ENCODE measurements at places on chromosomes 3 and 15.

GRCh38 chr15:81398910-81399551 is 25.0 kb upstream of the TMC3 start:
- no peak for DNase-seq

GRCh38 chr3:4897765-4898453 is 81.3 kb upstream of the BHLHE40 start:
- DNase-seq, result no peak

DNA sequence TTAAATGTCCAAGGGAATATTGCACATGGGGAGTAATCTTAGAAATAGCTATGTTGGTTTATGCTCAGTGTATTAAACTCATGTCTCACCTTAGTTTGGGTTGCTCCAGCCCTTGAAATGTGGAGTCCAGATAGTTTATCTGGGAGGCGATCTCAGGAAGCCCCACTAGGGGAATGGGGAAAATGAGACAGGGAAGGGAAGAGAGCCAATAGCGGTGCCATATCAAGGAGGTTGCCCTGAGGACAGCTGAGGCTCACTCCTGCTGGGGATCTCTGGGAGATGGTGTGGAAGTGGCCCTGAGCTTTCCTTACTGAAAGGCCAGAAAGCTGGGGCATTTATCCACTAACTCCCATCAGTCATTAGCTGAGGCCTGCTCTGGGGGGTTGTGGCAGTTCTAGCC is 43.3 kb upstream of the POLR2M start:
- no peak for DNase-seq

DNA sequence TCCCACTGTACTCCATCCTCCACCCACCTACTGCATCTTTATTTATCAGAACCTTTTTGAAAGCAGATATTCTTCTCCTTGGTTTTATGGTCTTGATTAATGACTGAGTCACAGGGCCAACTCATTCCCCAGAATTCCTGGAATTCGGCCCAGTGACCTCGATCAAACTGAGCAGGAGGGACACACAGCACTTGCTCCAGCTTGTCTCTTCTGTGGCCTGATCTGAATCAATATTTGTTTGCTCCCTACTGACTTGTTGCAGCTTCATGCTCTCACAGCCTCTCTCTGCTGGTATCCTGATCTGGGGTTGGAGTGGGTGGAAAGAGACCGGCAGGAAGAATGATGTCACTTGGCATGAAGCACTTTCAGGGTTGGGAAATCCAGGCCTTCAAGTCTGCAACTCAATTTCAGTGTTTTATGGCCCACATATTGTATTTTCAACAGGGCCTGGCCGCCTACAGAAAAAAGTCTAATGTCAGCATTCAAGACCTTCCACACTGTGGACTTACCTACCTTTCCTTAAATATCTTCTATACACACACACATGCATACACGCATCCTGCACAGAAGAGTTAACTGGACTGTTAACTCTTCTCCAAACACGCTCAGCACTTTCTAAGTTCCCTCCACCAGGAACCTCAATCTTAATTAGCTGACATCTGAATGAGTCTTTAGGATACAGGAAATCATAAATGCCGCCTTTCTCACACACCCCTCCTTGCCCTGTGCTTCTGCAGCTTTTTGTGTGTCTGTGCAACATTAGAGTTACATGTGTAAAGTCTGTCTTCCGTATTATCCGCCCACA is 4.6 kb downstream of the ANXA2 start:
- DNase-seq, result no peak

DNA sequence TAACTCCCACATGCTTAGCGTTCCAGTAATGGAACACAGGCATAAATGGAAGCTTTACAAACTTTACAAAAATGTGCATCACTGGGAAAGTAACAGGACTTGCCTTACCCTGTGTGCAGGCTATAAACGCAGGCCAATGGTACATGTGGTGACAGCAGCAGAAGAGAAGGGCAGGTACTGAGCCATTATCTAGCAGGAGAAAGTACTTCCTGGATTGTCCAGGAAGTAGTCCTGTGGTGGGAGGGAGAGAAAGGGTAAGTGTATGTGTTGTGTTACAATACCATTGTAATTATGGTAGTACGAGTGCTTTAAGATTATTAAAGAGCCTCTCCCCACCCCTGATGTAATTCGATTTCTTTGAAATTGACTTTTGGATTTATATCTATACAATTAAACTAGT is 5.3 kb downstream of the ATP1B3 start:
- no peak for DNase-seq

- no peak for DNase-seq
These were observed 169.9 kb upstream of the TSC22D2 start for GRCh38 chr3:150238048-150238802.

- no peak for DNase-seq
These were observed 78.5 kb downstream of the TRANK1 start for GRCh38 chr3:36866368-36866767.

GRCh38 chr3:21835264-21835663 is 84.3 kb upstream of the ZNF385D start:
- DNase-seq, result no peak

DNA sequence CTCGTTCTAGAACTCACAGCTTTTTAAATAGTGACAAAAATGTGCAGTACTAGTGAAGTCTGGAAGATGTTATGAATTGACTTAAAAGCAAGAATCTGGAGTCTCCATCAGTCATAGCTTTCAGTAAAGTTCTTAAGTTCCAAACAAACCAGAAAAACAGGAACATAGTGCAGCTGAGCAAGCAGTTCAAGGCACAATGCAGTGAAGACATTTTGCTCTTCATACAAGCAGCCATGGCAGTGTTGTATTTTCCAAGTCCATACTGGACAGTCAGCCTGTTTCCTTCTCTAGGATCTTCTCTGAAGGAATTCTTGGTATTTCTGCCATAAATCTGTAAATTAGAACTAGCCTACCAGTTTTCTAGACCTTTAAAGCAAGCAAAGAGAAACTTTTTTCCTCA is 90.5 kb downstream of the LRRC28 start:
- no peak for DNase-seq

GRCh38 chr15:42819786-42820185 is 82.9 kb upstream of the CDAN1 start:
- no peak for DNase-seq

GRCh38 chr3:197881270-197881969 is 68.6 kb upstream of the RPL35A start:
- DNase-seq, result no peak

- no peak for DNase-seq
These were observed at the start of gene HRH1 for GRCh38 chr3:11154036-11154952. HRH1 (plus strand) TSS chr3:11154493; CDS start chr3:11259038, 104,545 bp downstream.

GRCh38 chr3:111725706-111726105 is 130.6 kb upstream of the ZBED2 start:
- no peak for DNase-seq

DNA sequence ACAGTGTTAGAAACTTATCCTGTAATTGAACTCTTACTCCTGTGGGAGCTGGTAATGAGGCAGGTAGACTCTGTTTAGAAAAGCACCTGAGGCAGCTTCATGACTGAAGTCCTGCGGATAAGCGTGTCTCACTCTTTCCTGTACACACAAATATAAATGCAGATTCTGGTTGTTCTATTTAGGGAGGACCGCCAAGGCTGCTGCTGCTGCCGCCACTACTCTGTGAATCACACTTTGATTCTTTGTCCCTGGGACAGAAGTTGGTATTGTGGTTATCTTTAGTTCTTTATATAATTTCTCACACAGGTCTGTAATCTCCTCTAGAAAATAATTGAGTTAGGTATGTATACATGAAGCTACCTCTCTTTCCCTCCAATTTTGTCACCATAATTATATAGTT is 3.6 kb downstream of the LSAMP start:
- DNase-seq, result no peak

DNA sequence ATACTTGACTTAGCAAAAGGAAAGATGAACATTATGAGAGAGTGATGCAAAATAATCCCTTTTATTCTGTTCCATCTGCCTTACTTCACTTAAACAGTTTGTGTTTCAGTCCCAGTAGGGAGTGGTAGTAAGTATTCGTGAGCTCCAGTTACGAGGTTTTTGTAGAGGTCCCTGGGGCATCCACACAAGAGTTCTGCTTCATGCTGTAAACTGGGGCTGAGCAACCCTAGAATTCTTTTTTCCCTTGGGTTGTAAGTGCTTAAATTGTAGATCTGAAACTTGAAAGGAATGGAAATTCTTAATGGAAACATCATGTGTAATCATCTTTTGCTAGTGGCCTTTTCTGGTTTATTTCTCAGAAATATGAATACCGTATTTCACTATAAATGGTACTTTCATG is 79.5 kb downstream of the SEMA6D start:
- no peak for DNase-seq

- DNase-seq, result no peak
These were observed 17.8 kb upstream of the MUC13 start for GRCh38 chr3:124952282-124952855.

GRCh38 chr3:71016178-71016845 is 567.2 kb downstream of the FOXP1 start:
- DNase-seq, result no peak

- no peak for DNase-seq
These were observed 17.8 kb upstream of the ERICH6 start for GRCh38 chr3:150721285-150722130.

GRCh38 chr15:72368325-72368724 is 7.5 kb downstream of the HEXA start:
- no peak for DNase-seq

GRCh38 chr15:59205839-59206622 is 612 bp upstream of the LDHAL6B start:
- DNase-seq, result no peak

DNA sequence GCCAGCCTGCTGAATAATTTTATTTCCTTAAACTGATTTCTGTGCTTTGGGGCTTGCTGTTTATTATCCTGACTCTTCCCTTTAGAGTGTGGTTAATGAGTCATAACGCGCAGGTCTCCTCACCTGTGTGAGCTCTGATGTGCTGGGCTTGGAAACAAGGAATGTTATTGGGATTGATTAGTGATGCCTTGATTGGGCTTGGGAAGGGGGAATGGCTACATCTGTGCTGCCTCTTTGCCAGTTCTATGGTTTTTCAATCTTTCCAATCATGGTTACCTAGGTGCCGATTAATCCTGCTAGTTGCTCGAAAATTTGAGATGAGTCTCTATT is 161.0 kb downstream of the THSD4 start:
- no peak for DNase-seq

DNA sequence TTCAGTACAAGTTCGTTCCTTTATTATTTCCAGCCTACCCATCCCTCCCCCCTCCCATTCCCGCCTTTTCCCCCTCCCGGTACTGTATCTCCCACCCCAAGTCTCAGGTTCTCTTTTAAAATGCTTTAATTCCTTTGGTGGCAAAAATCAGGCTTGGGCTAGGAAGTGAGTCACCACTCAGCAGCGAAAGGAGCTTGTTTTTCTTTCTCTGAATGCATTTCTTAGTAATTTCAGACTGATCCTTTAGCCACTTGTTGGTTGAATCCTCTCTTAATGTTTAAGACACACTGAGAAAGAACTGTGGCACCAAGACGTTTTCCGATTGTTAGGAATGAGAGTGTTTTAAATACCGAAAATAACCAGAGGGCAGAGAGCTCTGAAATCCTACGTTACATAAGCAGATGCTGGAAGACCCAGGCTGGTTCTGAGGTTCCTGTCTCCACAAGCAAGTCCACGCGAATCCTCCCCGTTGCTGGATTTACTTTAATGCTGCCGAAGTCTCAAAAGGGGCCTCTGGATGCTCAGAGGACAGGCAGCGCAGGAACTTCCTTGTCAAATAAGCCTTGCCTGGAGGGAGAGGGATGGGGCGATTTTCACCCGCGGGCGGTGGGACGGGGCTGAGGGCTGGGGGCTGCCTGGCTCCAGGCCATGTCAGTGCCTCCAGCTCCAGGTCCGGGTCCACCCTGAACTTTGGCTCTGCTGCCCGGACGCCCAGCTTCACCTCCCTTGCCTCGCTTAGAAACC is 854 bp upstream of the COL8A1 start:
- DNase-seq, result no peak

GRCh38 chr15:46654993-46655392 is 1020.2 kb downstream of the SQOR start:
- no peak for DNase-seq

DNA sequence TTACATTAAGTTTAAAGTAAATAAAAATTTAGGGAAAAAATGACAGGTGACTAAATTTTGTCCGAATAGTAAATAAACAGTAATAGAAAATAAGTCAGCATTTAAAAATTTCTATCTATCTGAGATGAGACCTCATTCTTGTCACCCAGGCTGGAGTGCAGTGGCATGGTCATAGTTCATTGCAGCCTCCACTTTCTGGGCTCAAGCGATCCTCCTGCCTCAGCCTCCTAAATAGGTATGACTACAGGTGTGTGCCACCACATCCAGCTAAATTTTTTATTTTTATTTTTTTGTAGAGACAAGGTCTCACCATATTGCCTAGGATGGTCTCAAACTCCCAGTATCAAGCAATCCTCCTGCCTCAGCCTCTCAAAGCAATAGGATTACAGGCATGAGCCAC is 7.8 kb downstream of the KPNA4 start:
- DNase-seq, result no peak

DNA sequence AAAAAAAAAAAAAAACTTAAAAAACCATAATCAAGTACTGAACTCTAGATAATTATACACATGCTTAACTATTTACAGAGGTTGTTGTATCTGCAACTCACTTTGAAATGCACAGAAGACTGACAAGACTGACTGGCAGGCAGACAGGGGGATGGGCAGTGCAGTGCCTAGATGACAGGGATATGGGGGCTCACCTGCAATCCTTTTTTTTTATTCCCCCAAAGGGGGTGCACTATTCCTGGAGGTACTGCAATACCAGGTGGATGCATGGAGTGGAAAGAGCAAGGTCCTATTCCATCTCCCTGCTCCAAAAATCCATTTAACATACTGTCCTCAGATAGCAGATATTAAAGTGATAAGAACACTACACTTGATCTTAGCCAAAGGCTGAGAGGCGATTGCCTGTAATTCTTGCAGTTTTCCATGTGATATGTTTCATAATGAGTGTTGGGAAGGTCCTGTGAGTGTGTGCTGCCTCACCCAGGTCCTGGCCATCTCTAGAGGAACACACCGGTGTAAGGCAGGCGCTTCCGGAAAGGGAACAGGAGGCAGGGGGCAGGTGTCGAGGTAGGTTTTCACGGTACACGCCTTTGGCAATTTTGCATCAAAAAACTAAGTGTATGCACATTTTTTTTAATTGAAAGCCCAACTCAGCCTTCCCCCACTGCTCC is 22.7 kb downstream of the SEC61A1 start:
- no peak for DNase-seq

GRCh38 chr3:160686955-160687535 is 10.1 kb downstream of the ARL14 start:
- no peak for DNase-seq

- no peak for DNase-seq
These were observed 10.5 kb downstream of the ABI3BP start for GRCh38 chr3:100982710-100983109.

DNA sequence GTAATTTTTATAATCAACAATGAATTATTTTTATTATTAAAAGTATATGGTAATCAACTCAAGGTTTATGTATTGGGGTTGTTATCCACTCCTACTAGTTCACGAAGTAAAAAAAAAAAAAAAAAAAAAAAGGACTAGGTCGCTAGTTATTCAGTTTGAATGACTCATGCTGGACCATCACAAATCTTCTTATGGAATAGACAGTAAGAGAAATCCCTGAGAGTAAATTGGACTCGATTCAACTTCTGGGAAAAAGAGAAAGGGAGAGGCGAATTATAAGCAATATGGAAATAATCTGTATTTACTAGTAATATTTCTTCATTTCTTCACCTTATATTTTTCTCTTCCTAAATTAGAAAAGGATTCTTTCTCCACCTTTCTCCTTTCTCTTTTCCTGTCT is 2.0 kb downstream of the MYEF2 start:
- DNase-seq, result no peak

All from stimulated activated CD4-positive, alpha-beta T cell treated with anti-CD3 and anti-CD28 coated beads, TNF-alpha, amount 100 ng/mL, for 1 hour (primary cell).